ENCODE measurements at places on chromosomes 13 and 19.
A peak's percentile ranks its signal among the peaks of the same experiment; 100 is the strongest.

DNA sequence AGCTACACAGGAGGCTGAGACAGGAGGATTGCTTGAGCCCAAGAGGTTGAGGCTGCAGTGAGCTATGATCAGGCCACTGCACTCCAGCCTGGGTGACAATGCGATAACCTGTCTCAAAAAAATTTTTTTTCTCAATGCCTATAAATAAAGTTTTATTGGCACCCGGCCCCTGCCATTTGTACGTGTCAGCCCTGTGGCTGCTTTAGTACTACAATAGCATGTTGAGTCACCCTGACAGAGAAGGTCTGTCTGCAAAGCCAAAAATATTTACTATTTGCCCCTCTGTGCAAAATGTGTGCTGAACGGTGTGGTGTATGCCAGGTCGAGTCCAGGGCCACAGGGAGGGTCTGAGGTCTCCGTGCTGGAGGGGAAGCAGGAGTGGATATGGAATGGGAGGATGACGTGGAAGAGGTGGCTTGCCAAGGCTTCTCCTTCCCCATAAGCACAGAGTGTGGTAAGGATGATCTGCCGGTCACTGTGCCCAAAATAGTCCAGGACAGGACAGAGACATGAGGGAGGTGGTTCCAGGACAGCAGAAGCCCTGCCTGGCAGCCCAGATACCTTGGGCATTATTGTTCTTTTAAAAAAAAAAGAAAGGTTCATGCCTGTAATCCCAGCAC is 10.0 kb downstream of the NMRK2 start:
- no peak for DNase-seq

GRCh38 chr13:76982061-76982460 is 9.8 kb upstream of the CLN5 start:
- no peak for DNase-seq

DNA sequence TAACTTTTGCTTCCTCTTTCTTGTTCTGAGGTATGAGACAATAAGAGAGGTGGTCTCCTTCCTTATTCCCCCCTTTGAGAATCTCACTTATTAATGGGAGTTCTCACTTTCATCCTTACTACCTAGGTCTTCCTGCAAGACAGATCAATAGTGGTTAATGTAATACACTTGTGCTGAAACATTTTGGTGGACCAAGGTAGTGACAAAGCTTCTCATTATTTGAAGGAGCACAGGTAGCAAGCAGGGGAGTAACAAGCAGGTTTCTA is 17.9 kb downstream of the ZNF700 start:
- no peak for DNase-seq

GRCh38 chr19:44810234-44811121 is 1.6 kb downstream of the BCAM start:
- no peak for DNase-seq

DNA sequence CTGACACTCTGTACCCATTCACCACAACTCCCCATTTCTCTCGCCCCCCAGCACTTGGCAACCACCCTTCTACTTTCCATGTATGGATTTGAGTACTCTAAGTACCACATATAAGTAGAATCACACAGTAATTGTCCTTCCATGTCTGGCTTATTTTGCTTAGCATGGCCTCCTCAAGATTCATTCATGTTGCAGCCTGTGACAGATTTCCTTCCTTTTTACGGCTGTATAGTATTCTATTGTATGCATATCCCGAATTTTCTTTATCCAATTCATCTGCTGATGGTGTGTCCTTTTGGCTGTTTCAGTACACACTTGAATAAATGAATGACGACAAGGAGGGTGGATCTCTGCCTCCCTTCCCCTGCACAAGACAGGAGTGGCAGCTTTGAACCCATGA is 95.1 kb downstream of the ZNF536 start:
- no peak for DNase-seq

GRCh38 chr19:21326169-21326568 is 3.0 kb downstream of the ZNF708 start:
- no peak for DNase-seq

DNA sequence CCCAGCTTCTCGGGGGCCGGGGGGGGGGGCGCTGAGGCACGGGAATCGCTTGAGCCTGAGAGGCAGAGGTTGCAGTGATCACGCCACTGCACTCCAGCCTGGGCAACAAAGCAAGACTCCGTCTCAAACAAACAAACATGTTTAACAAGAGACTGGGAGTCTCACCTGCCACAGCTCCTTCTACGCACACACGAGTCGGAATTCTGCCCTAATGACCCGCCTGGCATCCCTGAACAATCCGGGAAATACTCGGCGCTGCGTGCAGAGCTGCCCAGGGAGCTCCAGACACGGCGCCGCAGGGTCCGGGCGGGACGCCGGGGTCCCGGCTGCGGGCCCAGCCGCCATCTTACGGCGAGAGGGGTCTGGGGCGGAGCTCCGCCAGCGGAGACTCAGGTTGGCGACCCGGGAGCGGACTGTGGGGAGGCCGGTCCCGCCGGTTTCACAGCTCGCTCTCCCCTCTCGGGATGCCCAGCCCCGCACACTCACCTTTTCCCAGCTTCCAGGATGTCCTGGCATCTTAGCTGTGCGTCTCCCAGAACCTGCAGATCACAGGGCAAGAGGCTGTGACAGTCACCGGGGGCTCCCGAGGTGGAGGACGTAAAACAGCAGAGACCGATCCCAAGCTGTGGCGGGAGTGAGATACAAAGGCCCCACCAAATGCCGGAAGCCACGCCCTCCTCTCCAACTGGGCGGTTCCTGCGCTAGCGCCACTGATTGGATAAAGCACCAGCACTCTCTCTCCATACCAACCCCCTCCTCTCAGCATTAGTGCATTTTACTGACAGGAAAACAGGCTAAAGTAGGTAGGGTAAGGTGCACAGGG is 23.6 kb upstream of the ZNF724 start:
- peak; percentile 90 for DNase-seq

DNA sequence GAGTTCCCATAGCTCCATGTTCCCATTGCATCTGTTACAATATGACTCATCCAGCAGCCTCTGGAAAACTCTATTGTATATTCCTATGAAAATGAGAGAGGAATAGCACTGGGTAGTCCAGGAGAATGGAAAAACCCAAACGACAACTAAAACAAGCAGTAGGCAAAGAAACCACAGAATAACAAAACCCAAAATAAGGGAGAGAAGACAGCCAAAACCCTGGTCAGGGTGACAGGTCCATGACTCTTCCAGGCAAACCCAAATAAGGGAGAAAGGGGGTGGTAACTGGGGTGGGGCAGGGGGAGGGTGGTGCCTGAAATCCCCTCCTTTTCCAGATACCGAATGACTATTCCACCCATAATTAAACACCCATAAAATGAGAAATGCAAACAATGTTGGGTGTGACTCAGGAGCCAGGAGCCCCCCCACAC is 4.0 kb upstream of the ZNF8 start:
- no peak for DNase-seq

DNA sequence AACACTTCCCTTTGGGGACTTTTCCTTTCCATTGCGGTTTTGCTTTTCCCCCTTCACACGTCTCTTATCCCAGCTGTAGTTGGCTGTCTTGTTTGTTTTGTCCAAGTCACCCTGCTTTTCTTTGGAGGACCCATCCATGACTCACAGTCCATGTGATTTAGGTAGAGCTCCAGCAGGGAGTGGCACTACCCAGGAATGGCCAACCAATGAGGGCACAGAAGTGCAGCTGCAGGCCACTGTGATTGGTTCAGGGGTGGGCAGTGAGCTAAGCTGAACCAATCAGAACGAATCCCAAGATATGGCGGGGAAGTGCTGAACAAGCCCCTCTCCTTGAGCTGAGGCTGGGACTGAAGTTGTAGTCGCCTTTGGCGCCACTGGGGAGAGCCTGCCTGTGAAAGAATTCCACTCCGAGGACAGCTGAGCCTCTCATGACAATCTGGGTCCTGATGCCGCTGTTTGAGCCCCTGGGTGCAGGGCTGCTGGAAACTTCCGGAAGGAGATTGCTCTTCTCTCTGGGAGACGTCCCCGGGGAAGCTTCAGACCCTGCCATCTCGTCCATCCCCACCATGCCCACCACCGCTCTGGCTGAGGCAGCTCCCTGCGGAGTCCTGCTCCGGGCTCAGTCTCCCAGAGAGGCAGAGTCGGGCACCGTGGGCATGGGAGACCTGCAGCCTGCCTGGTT is 62.9 kb upstream of the URI1 start:
- no peak for DNase-seq

GRCh38 chr19:4233282-4233853 is 4.0 kb downstream of the EBI3 start:
- DNase-seq = no peak

DNA sequence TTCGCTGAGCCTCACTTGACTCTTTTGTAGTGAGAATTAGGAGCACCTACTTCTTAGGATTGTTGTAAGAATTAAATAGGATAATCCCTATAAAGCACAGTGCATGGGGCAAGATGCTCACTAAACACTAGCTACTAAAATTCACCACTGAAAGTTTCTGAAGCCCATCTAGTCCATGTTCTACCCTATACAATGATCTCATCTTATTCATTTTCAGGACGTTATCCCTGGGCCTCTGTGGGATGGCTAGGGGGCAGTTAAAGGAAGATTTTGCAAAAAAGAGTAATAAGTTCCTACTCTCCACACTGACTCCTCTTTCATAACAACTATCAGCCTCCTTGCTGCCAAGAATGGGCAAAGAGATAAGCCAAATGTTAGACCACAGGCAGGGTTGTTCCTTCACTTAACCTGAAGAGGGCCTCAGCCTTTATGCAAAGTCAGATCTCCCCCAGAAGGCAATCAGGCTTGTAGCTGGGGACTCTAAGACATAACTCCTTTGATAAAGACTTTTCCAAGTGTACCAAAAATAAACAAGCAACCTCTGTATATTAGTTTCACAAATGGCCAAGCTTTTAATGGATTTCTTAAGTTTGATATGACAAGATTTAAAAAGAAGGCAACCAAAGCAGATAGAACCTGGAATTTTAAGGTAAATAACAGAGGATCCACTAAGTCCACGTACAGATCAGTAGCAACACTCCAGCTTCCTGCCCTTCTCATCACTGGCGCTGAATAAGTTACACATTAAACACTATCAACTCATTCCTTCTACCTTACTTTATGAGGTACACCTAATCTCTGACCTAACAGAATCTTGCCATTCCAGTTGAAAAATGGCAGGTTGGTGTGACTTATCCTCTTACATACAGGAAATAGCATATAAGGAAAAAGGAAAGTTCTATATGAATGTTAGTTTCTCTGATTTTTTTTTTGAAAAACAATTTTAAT is 44.4 kb downstream of the ELF1 start:
- DNase-seq = no peak

DNA sequence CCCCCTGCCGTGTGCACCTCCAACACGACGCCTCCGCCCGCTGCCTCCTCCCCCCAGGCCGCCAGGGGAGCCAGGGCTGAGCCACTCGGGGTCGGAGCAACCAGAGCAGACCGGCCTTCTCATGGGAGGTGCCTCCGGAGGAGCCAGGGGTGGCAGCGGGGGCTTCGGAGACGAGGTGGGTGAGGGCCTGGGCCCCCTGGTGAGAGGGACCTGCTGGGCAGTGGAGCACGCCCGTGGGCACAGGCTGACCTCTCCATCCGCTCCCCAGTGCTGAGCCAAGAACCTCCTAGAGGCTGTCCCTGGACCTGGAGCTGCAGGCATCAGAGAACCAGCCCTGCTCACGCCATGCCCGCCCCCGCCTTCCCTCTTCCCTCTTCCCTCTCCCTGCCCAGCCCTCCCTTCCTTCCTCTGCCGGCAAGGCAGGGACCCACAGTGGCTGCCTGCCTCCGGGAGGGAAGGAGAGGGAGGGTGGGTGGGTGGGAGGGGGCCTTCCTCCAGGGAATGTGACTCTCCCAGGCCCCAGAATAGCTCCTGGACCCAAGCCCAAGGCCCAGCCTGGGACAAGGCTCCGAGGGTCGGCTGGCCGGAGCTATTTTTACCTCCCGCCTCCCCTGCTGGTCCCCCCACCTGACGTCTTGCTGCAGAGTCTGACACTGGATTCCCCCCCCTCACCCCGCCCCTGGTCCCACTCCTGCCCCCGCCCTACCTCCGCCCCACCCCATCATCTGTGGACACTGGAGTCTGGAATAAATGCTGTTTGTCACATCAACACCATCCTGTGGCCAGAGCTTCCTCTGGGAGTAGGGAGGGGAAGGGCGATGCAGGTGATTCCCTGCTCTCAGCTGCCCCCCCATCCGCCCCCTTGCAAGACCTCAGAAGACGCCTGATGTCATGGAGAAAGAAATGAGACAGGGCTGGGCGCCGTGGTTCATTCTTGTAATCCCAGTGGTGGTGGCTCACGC is 12.0 kb downstream of the BCAM start:
- DNase-seq = no peak

GRCh38 chr19:55528030-55528803 is 8.7 kb downstream of the SBK2 start:
- DNase-seq = no peak

- DNase-seq = no peak
These were observed 4.3 kb downstream of the RNF113B start for GRCh38 chr13:98172590-98173422.

- peak; percentile 27 for DNase-seq
These were observed 2672.8 kb upstream of the PCDH20 start for GRCh38 chr13:64088491-64088890.

- no peak for DNase-seq
These were observed 1670.2 kb upstream of the PCDH20 start for GRCh38 chr13:63085851-63086250.

GRCh38 chr19:44905437-44906160 is at the start of gene APOE:
Gene APOE (plus strand): TSS chr19:44905796. CDS start chr19:44906625, 829 bp downstream.
- no peak for DNase-seq

DNA sequence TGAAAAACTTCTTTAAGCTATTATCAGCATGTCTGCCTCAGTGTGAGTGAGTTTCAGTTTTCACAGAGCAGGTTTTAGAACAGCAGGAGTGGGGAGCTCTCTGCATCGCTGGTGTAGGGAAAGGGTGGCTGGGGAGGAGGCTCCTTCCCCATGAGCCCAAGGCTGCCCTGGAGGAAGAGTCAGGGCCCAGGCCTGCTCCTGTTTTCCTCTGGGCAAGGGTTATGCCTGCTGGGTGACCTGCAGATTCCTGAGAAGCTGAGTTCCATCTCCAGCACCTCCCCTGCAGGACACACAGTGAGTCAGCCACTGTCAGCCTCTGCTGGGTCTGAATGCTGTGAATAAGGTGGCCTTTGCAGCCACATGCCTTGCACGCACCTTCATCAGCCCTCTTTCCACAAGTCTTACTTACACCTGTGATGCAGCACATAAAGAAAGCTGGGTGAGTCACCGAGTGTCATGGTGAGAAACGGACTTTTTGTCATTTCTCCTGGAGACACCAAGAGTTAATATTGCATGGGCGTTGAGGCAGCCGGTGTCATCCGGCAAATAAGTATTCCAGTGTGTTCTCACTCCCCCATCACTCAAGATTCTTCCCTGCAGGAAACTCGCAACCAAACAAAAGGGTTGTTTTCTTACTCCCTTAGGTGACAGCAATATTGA is 186.4 kb upstream of the KL start:
- no peak for DNase-seq

DNA sequence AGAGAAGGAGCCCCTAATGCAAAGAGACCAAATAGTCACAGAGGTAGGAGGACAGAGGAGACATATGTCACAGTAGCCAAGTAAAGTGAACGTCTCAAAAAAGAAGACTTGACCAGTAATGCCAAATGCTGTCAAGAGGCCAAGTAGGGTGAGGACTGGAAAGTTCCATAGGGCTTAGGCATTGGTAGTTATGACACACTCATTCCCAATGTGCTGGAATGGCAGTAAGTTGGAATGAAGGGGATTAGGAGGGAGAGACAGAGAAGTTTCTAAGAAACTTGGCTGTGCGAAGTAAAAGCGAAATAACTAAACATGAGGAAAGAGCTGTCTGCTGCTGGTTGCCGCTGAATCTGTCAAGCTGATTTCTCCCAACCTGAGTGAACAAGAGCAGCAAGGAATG is 14.9 kb upstream of the FRY start:
- DNase-seq = no peak
